Jurkat, Clone E6-1 (cell line): ENCODE measurements at places on chromosomes 7 and 10.

- DNase-seq, result no peak
Measured at GRCh38 chr10:74189999-74190421, 39.0 kb downstream of the ADK start.

DNA sequence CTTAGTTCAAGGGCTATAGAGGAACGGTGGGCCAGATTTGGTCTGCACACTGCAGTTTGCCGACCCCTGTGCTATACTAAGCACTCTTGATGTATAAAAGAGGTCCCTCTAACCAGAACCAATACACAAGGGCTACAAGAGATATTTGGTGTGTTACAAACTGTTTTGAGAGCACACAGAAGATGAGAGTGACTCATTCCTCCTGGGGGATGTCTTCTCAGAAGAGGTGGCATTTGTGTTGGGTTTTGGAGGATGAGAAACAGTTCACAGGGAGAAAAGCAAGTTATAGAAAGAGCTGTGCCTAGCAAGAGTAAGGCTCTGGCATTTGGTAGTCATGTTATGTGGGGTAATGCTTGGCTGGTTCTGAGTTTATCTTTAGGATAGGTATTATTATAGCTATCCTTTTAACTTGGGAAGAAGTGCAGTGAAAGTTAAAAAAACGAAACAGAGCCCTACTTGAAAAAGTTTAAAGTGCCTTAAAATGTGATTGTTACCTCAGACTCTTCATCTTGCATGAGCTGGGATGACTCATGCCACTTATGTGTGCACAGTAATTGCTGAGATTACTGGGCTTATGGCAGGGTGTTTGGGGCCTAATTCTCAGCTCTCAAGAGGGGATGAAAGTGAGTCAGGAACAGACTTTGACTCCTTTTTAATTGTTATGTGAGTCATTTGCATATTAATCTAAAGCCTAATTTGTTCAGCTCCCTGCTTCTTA lies 160.4 kb downstream of the KIF20B start:
- no peak for DNase-seq

DNA sequence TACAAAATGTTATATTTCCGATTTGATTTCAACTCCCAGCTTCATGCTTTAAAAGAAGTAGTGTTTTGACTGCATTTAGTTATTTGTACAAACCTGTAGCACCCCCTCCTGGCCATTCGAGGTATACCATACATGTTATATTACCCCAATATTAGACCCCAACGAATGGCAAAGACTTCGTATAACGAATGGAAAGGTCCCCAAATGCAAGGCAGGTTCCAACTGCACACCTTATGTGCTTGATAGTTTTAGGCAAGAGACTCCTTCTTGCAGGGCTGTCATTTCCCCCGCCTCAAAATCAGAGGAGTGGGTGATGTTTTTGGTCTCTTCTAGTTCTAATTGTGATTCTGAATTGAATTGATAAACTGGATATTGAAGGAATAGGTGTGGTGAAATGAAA lies 101.1 kb upstream of the TARP start:
- DNase-seq, result peak; percentile 40

DNA sequence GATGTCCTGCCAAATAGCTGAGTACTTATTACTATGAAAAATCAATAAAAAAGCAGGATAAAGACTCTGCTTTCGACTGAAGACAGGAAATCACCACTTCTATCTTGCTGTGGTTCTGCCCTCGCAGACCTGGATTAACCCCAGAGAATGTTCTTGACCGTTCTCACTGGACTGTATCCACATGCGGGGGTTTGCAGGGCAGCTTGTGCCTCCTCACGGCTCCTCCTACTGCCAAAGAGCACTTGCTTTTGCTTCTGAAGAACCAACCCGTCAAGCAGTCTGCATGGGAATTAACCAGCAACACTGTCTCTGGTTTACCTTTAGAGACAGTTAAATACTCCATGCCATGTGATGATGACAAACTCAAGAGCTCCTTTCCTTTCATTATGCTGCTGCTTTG lies 184.0 kb downstream of the GFRA1 start:
- no peak for DNase-seq

DNA sequence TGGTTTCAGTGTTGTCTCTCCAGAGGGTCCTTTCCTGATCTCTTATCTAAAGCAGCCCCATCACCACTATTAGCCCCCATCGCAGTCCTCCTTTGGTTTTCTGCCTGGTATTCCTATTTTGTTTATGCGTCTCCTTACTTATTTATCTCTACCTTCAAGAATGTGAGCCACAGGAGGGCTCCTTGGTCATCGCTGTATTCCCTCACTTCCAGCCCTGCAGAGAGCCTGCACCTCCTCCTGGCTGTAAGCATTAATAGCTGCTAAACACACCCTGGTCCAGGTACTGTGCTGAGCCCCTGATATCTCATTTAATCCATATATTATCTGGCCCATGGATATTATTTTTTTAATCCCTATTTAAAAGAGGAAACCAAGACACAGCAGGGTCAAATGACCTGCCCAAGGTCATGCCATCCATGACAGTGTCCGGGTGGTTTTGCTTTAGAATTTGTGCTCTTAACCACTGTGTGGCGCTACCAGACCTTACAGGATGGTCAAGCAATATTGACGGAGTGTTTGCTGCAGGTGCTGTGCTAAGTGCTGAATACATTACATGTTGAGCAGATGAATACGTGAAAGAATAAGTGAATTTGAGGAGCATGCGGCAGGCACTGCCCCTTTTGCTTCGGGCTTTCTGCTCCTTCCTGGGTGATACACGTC lies 227.2 kb downstream of the ADAM12 start:
- no peak for DNase-seq

DNA sequence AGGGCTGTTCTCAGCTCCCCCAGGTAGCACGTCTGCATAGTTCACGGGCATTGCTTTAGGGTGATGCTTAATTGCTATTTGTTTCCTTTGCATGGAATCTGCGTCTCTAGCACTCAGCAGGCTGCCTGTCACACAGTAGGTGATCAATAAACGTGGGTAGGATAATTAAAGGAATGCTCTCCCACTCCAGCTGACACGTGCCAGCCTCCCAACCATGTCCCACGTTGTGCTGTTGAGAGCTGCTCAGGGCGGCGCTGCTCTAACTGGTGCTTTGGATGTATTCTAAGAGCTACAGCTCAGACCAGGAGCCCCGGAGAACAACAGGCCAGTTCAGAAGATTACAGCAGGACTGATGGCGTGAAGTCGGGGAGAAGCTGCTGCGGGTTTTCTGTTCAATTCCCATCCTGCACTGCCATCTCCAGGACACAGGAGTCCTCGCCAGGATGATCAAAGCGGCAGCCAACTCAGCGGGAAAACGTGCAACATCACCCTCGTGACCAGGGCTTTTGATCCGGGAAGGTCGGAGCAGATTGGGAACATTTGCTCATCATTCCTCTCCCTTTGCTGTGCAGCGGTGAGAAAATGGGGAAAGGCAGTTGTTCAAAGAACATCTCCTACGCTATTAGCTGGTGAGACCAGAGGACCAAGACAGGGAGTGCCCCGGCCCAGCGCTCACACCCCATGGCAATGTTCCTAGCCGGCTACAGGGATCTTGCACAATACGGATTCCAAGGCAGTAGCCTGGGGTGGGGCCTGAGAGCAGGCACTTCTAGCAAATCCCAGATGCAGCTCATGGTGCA lies 50.5 kb upstream of the FOXK1 start:
- DNase-seq, result no peak

DNA sequence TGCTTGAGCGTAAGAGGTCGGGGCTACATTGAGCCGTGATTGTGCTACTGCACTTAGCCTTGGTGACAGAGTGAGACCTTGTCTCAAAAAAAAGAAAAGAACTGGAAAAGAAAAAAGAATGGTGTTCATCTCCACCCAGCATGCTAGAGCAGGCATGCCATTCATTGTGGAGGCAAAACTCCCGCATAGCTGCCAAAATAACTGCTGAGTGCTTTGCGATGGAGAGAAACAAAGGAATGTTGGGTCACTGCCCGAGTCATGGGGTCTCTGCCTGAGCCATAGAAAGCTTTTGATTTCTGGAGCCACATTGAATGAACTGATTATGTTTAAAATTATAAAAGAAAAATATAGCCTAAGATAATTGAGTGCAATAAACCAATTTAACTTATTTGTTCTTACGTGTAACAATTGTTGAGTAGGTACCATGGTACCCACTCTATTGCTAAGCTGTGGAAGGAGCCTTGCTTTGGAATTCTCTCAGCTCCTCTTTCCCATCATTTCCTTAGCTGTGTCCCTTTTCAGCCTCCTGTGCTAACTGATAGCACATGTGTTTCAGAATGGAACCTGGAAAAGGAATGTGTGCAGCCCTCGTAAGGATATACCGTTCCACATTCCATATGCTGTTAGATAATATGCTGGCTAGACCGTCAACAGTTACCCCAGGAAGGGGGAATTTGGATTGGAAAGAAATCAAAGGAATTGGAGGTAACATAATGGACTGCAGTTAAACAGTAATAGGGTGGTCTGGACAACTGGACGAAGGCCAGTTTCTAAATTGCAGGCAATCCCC lies 99.0 kb downstream of the KIAA1217 start:
- no peak for DNase-seq

DNA sequence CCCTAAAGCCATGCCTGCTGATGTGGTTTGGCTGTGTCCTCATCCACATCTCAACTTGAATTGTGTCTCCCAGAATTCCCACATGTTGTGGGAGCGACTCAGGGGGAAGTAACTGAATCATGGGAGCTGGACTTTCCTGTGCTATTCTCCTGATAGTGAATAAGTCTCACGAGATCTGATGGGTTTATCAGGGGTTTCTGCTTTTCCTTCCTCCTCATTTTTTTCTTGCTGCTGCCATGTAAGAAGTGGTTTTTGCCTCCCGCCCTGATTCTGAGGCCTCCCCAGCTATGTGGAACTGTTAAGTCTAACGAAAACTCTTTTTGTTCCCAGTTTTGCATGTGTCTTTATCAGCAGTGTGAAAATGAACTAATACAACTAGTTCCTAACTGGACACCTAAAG lies 11.8 kb downstream of the MACROH2A2 start:
- DNase-seq, result no peak

DNA sequence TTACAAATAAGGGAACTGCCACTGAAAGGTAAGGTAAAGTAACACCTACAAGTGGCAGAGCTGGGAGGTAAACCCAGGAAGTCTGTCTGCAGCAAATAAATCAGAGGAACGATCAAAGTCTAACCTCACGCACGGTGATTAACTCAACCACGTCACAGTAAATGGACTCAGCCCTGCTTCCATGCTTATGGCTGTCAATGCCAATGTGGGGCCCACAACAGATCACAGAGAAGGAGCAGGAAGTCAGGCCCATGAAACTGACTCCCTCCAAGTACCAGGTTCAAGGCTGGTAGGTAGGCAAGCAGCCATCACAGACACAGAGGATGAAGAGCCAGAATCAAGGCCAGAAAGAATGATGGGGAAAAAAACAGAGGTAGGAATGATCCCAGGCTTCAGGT lies 38.0 kb upstream of the ACSL5 start:
- DNase-seq, result no peak

GRCh38 chr10:121709675-121710073 lies 111.4 kb upstream of the FGFR2 start:
- DNase-seq, result no peak

DNA sequence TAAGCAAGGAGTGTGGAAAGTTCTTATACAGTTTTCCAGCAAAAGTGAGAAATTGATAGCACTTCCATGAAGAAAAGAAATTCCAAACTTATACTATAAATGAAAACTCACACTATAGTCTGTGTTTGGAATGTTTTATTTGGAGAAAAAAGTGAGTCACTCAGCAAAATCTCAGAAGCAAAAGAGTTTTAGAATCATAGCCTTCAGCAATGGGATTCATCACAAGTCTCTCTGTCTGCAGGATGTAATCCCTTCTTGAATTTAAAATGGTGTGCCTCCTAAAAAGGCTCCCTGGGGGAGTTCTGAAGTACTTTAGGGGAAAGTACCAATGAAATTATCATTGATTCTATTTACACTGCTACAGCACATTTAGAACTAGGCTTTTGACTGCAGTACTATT lies 756.4 kb downstream of the XPNPEP1 start:
- DNase-seq, result no peak

GRCh38 chr7:47153058-47153457 lies 428.9 kb downstream of the TNS3 start:
- DNase-seq, result no peak

GRCh38 chr10:36173364-36173763 lies 531.3 kb upstream of the FZD8 start:
- no peak for DNase-seq

DNA sequence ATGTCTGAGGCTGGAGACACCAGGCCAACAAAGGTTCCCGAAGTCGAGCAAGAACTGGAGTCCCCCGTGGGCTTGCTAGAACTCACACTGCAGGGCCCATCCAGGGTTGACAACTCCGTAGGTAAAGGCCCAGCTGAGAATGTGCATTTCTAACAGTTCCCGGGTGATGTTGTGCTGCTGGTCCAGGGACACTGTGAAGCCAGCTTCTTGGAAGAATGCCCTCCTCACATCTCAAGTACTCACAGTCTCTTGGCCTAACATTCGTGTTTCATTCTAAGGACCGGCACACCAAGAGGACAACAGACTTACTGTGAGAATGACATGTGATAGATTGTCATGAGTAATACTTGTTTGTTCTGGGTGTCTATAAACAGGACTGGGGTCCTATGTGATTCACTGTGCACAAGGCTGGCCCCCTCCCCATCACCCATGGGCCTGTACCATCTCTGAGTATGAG lies 682.3 kb upstream of the IGFBP3 start:
- DNase-seq, result no peak

DNA sequence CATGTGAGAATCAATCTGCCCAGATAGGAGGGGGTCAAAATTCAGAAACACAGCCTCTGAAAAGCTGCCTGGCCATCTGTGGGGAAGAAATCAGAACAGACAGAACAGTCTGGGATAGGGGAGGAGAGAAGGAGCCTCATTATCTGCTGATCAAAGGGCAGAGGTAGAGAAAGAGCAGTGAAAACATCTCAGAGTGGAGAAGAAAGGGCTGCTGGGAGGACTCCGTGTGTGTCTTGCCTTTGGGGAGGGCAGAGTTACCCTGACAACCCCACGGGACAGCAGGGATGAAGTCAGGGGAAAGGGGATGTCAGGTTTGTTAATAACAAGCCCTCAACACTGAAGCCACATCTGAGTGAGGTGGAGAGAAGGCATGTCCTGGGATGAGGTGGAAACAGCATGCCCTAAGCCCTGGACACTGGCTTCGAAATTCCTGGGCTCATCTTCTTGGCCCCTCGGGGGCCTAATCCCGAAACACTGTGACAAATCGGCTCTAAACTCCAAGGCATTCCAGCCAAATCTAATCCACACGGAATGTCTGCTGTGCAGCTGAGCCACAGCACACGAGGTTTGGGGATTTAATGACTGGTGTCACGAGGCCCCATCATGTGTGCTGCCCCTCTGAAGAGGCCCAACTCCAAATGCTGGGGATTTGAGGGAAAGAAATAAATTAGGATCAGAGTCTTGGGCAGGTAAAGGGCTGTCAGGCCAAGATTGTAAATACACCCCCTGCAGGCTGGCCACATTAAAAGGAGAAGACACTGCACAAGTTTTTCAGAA lies 82.8 kb upstream of the FGFR2 start:
- no peak for DNase-seq
